Frontal cortex (tissue), 4 donors: ENCODE measurements at places on chromosomes 5 and 9. TPM values are rescaled to one million over a fixed set of nuclear protein-coding genes. Genes with fewer than 3 reads are reported as not detected.

Gene DPYSL3
- total RNA-seq: 888 TPM

Gene IRX1
- 0.41 TPM for total RNA-seq

Gene FOXD4L4
- 0.41 TPM for total RNA-seq

Gene TEX48
- total RNA-seq: not detected

Gene SCGB3A2
- not detected for total RNA-seq

Gene DBH
- under 0.01 TPM for total RNA-seq

Gene EPB41L4B
- 2.9 TPM for total RNA-seq

Gene SPARC
- 74.6 TPM for total RNA-seq

Gene MEIKIN
- total RNA-seq: not detected

Gene IGIP
- 7.7 TPM for total RNA-seq

Gene ALAD
- 11.4 TPM for total RNA-seq

Gene ZBTB43
- 19.6 TPM for total RNA-seq

Gene CDKN2A
- total RNA-seq: under 0.01 TPM

Gene ABO
- not detected for total RNA-seq

Gene BTNL9
- 2.9 TPM for total RNA-seq

Gene LEAP2
- total RNA-seq: 1.2 TPM

Gene PCDHGB1
- total RNA-seq: 6.1 TPM

Gene CARTPT
- 2.9 TPM for total RNA-seq

Gene C1QTNF2
- total RNA-seq: 2.0 TPM

Gene BAAT
- under 0.01 TPM for total RNA-seq

Gene UGT3A1
- total RNA-seq: not detected

Gene ANKS6
- 2.4 TPM for total RNA-seq

Gene PHYHD1
- total RNA-seq: 1.2 TPM

Gene RLN1
- not detected for total RNA-seq

Gene THBS4
- 2.0 TPM for total RNA-seq

Gene SPINK13
- not detected for total RNA-seq

Gene KCNV2
- total RNA-seq: not detected

Gene ANKRD55
- 2.0 TPM for total RNA-seq

Gene ZNF883
- 28.1 TPM for total RNA-seq

Gene ADAMTS19
- 6.5 TPM for total RNA-seq

Gene PRUNE2
- total RNA-seq: 10.2 TPM

Gene CDH9
- 31.4 TPM for total RNA-seq

Gene TSLP
- total RNA-seq: not detected

Gene EPB41L4A
- 33.8 TPM for total RNA-seq

Gene SPINK5
- not detected for total RNA-seq

Gene NTNG2
- 16.3 TPM for total RNA-seq

Gene LRRC70
- 3.7 TPM for total RNA-seq

Gene CD180
- total RNA-seq: 0.41 TPM

Gene GBGT1
- total RNA-seq: 2.0 TPM

Gene PRDM9
- total RNA-seq: not detected

Gene C9orf85
- 19.2 TPM for total RNA-seq

Gene SARDH
- total RNA-seq: 1.6 TPM

Gene AGXT2
- total RNA-seq: not detected

Gene HAND1
- total RNA-seq: not detected

Gene PCDHAC1
- total RNA-seq: 76.2 TPM
